Astrocyte of the cerebellum (primary cell): ENCODE measurements at places on chromosomes 3 and 15.
A peak's percentile ranks its signal among the peaks of the same experiment; 100 is the strongest.

DNA sequence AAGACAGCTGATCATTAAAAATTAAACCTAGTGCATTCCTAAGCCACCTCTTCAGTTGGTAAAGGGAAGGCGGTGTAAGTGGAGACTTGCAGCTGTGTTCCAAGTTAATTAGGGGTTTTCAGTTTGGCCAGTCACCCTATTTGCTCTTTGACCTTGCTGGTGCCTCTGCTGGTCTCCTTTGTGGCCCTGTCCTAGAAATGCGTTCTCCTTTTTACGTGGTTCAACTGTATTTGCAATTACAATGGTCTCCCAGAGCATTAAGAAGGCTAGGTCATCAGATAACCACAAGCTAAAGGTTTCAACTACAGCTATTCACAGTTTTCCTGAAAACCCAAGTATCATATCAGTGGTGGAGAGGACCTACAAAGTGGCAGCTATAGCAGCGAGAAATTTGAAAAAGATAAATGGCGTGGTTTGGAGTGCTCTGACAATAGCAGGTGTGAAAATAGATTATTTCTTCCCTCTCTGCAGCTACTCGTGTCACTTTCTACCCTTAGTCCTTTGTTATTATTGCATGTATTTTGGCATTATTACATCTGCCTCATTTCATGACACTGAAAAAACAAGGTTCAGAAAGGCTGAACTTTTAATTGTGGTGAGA is 203.5 kb upstream of the TBC1D5 start:
- no peak for DNase-seq

DNA sequence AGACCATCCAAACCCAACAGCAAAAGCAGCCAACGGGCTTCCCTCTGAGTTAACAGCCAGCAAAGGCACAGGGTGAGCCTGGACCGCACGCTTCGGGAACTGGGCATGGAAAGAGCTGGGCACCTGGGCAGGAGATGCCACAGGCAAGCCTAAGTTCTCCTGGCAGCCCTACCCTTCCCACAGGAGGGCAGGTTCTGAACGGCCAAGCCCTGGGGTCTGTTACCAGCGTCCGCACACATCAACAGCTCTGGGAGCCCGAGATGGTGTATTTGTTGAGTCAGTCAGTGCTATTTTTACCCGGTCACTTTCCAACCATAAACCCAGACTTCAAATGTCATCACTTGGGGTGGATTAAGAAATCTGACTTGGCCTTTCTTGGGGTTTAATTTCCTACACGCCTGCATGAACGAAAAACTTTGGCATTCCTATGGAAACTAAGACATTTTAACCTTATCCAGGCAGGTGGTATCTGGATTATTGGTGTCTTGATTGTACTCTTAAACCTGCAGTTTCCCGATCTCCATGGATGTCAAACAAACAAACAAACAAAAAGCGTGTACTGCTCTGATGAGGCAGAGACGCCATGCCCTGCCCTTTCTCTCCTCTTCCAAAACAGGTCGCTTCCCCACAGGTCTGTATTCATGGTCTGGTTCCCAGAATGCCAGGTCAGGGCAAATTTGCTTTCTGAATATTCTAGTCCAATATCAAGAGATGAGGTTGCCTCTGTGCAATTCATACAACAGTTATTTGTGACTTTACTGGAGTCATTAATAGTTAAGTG is 99.7 kb downstream of the XXYLT1 start:
- DNase-seq, result no peak

DNA sequence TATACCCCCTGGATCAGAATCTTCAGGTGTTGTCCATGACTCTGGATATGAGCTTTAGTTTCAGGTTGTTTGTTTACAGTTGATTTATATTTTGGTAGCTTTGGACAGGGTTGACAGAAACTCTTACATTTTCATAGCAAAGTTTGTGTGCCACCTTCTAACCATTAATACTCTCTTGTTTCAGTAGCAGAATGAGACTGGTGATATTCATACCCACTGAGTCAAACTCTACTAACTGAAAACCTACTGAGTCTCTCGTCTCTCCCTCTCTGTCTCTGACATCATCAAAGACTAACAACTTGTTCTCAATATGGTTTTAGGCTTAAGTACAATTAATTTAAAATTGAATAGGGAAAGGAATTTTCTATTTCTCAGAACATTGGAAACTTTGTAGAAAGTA is 282.3 kb downstream of the CNTN6 start:
- no peak for DNase-seq

- no peak for DNase-seq
Measured at GRCh38 chr15:89109238-89109637, 21.0 kb downstream of the ABHD2 start.

DNA sequence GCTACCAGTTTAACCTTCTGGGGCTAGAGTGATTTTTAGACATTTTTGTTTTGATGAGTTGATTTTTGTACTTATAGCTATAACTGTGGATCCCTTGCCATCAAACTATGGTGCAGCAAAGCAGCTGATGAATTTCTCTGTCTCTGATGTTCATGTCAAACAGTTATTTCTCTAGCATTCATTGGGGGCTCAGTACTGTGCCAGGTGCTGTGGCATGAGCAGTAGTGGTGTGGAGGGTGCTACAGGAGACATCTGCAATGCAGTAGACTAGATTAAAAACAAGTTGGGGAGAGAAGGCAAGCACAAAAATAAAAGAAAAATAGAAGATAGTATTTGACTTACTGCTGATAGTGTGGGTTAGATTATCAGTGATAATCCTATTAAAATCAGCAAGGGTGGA is 95.3 kb downstream of the AKAP13 start:
- no peak for DNase-seq

- DNase-seq, result no peak
Measured at GRCh38 chr3:127467391-127467790, 123.1 kb downstream of the TPRA1 start.

DNA sequence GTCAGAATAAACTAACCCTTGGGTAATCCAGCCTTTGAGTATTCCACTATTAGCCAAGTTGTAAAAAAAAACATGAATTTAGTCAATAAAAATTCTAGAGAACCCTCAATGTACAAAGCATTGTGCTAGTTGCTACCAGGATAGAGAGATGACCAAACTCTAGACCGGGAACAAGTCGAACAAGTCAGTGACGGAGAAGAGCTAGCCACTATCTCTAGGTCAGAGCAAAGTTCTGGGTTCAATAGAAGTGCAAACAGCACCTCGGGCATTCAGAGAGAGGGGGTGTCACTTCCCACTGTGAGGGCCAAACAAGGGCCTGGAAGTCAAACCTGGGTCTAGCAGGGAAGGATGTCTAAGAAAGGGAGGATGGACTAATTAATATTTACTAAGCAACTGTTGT is 2.3 kb upstream of the ADCY5 start:
- DNase-seq, result no peak

- peak; percentile 33 for DNase-seq
Measured at GRCh38 chr3:8954938-8955763, 8.1 kb downstream of the RAD18 start.

DNA sequence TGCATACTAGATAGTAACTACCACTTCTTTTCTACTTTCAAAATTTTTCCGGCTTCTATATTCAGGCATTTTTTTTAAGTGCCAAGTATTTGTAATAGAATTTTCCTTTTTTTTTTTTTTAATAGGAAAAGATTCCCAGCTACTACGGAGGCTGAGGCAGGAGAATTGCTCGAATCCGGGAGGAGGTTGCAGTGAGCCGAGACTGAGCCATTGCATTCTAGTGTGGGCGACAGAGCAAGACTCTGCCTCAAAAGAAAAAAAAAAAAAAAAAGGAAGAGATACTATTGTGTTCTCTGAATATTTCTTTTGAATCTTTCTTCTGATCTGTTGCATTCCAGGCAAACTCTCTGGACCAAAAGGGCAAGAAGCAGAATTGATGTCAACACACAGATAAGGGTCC is 557.3 kb downstream of the FGF12 start:
- no peak for DNase-seq

DNA sequence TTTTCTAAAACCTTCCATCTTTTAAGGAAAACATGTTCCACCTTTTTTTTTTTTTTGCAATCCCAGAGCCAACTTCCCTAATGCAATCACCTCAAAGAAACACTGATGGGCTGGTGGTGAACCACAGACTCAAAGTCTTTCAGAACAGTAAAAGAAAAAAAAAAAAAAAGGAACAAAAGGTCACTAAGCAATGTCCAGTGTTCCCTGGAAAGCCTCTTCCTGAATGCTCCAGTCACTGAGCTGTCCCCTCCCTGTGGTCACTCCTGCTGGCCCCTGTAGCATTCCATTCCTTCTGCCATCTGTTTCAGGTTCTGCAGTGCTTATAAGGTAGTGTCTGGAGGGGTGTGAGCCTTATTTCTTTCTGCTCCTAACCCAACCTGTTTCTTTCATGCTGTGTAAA is 53.3 kb downstream of the AAGAB start:
- no peak for DNase-seq

DNA sequence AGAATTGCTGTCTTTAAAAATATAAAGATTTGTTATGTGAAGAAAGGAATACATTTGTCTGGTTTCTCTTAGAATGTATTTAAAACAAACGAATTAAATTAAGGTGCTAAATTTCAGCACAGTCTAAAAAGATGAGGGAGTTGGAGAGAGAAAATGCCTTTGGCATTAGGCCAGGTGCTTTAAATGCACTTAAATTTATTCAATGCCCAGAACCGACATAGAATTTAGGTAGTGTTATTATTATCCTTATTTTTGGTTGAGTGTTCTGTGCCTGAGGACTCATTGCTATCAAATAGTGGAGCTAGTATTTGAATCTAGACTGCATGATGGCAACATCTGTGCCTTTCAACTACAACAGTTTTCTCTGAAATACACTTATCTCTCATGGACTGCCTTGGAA is 287.5 kb downstream of the RBMS3 start:
- no peak for DNase-seq

DNA sequence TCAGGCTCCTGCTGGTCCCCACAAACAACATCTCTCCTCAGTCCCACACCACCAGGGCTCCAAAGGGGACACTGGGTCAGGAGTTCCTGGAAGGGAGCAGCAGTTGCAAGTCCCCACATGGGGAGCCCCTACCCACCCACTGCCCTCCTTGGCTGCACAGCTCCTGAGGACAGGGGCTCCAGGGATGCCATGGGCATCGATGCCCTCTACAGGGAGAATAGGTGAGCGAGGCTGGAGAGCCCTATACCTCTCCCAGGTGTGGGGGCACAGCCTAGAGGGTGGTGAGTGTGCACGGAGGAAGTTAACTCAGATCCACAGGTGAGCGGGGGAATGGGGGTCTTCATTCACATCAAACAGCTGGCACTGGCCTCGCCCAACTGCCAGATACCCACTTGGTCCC is 141.2 kb upstream of the LINGO1 start:
- no peak for DNase-seq

DNA sequence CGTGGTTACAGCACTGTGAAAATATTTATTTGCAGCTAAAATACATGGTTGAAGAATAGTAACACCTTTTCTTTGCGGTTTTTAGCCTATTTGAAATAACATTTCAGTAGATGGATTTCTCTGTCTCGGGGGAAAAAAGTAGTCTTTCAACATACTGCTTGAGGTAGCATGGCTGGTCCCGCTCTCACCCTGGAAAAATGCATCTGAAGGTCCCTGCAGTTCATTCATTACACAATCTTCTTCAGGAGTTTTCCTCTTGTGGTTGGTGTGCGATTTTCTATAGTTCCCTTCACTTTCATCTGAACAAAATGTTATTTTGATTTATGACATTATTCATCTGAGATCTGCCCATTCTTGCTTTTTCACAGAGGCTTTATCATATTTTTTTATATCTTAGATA is 75.9 kb downstream of the STRIT1 start:
- no peak for DNase-seq

- DNase-seq, result no peak
Measured at GRCh38 chr3:47573190-47574172, 5.2 kb downstream of the CSPG5 start.

DNA sequence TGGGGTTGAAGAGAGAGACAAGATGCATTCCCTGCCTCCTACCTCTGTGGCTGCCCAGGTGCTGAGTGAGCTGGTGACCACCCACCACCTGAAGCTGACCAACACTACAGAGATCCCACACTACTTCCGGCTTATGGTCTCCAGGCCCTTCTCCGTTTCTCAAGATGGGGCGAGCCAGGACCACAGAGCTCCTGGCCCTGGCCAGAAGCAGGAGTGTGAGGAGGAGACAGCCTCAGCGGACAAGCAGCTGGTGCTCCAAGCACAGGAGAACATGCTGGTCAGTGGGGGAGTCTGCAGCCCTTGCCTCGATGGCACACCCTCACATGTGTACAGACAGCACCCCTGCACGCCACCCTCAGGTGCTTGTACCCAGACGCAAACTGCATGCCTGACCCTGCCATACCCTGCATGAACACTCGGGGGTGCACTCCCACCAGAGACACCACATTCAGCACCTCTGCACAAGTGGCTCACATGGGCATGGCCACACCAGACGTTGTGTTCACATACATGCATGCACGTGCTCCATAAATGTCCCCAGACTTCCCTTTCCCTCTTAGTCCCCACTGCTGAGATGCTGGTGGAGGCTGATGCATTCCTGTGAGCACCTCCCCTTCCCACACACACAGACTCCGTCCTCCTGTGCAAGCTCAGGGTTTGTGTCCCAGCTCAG is 19.0 kb downstream of the ACAA1 start:
- no peak for DNase-seq

DNA sequence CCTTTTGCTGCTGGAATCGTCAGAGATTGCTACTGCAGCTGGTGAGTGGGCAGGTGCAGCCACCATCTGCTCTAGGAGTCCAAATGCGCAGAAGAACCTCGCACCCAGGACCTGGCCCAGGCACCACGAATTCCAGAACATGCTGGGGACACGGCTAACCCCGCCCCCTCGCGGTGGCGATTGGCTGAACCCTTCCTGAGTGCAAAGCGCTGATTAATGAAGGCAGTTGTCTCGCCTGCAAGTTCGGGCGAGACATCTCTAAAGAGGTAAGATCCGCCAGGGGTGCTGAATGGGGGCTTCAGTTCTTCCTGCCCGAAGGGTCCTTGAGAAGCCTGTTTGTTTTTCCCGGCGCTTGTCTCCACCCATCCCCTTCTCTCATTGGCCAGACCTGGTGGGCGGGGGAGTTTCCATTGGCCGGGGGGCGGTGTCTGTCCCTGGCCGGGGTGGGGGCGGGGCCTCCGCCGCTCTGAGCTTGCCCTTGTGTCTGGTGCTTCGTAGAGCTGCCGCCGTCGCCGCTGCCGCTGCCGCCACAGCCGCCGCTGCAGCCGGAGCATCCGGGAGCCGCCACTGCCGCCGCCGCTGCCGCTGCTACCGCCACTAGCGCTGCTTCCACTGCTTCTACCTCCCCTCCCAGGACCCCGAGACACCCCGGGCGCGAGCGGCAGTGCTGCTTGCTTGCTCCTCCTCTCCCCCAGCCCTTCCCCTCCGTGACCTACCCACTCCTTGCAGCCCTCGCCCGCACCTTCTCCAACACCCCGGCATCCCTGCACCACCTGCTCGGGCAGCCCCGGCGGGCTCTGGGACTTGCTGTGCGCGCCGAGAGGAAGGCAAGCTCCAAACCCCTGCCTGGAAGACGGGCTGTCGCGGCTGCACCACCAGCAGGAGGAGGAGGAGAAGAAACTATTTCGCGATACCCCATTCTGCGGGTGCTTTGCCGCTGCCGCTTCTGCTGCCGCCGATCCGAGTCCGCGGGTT is at the start of gene CADM2:
CADM2 (plus strand) TSS at position 495 of the 975 bp plus-strand sequence.
- peak; percentile 68 for DNase-seq

GRCh38 chr15:69056365-69056764 is 41.9 kb downstream of the NOX5 start:
- no peak for DNase-seq
